ENCODE measurements at places on chromosomes 2 and 18.

GRCh38 chr2:232073026-232073425 is 111.5 kb downstream of the DIS3L2 start:
- DNase-seq, result no peak

DNA sequence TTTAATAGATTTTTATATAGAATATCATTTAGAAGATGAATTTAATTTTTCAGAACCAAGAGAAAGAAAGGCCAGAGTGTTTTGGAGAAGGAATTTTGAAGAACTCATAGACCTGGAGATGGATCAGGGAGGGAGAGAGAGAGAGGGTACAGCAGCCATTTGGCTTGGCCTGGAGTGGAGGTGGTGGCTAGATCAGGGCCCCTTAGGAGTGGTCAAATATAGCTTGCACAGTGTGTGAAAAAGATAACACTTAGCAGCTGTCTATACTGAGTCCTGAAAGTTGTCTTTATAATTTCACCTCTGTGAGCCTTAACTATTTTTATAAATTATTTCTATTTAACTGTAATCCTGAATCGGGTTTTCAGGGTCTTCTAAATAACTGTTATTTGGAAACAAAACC is 38.8 kb upstream of the ACYP2 start:
- no peak for DNase-seq

DNA sequence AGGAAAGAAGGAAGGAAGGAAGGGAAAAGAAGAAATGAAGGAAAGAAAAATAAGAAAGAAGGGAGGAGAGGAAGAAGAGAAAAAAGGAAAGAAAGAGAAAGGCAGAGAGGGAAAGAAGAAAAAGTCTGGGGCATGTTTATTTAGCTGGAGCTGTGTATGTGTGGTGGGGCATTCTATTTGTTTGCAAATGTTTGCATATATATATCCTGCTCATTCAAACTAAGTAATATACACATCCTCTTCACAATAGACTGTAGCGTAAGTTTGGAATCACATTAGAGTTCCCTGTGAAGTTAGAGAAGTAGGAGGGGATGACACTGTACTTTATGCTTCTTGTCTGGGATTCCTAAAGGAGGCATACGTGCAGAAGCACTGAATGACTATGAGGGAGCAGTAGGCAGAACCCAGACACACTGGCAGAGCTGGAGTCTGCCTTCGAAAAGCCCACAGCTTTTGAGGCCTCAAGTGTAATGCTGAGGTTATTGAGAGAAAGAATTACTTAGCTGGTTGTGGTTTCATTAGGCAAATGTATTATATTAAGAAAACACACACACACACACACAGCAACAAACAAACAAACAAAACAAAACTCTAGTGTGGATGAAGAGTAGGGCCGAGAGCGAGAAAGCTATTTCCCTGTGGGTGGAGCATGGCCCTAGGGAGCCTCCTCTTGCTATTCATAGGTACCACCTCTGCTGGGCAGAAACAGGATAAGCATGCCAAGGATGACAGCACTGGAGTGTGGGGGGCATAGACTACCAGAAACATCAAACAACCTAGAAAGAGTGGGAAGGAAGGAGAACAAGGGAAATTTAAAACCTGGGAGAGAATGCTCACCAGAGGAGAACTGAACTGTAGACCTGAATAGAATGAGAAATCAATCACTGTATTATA is 905.1 kb upstream of the NXPH2 start:
- DNase-seq, result no peak

- peak; percentile 93 for DNase-seq
These were observed 50.3 kb downstream of the ARL4C start for GRCh38 chr2:234446404-234447076.

DNA sequence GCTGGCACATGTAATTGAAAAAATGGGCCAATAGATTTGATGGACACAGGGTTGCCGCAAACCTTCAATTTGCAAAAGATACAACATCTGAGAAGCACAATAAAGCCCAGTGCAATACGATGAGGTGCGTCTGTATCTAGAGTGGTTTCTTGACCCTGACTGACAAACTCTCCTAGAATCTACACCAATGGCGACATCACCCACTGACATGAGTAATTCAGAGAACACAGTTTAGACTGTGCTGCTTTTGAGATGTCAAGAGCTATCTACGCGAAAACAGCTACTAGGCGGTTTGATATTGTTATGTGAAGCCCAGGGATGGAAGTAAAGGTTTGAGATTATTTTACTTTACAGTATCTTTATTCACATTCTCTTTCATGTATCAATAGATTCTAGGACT is 104.9 kb downstream of the EIPR1 start:
- no peak for DNase-seq

GRCh38 chr2:40240070-40240469 is 211.8 kb downstream of the SLC8A1 start:
- no peak for DNase-seq

DNA sequence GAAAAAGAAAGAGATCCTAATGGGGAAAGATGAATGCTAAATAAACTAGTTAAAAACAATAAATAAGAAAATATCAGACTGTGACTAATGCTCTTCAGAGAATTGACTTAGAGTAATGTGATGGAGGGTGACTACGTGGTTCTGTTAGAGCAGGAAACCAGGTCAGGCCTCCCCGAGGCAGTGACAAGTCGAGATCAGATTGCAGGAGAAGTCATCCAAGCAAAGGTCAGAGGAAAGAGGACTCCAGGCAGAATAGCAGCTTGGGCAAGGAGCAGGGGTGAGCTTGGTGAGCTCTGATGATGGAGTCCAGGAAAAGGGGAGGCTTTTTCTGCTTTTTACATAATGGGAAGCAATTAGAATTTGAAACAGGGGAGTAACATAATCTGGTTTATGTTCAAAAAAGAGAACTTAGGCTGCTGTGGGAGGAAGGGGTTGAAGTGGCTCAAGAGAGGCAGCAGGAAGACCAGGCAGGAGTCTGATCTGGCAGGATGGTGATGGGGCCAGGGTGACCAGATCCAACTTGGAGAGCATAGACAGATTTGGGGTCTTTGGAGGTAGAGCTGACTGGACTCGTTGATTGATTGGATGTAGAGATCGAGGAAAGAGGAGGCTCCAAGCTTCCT is 27.3 kb upstream of the ITGB6 start:
- DNase-seq, result no peak

GRCh38 chr2:59892398-59892797 is 661.1 kb downstream of the BCL11A start:
- DNase-seq, result no peak

DNA sequence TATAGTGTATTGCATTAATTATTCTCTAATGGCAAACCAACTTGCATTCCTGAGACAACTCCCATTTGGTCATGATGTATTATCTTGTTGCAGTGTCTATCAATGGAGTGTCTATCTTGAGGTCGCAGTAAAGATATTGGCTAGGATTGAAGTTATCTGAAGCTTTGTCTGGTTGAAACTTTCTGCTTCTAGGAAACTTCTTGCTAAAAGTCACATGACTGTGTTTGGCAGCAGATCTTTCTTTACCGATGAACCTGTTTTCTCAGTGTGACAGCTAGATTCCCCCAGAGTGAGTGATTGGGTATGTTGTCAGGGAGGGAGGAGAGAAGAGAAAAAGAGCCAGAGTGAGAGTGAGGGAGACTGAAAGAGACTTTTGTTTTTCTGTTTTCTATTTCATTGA is 119.6 kb downstream of the QPCT start:
- DNase-seq, result no peak

DNA sequence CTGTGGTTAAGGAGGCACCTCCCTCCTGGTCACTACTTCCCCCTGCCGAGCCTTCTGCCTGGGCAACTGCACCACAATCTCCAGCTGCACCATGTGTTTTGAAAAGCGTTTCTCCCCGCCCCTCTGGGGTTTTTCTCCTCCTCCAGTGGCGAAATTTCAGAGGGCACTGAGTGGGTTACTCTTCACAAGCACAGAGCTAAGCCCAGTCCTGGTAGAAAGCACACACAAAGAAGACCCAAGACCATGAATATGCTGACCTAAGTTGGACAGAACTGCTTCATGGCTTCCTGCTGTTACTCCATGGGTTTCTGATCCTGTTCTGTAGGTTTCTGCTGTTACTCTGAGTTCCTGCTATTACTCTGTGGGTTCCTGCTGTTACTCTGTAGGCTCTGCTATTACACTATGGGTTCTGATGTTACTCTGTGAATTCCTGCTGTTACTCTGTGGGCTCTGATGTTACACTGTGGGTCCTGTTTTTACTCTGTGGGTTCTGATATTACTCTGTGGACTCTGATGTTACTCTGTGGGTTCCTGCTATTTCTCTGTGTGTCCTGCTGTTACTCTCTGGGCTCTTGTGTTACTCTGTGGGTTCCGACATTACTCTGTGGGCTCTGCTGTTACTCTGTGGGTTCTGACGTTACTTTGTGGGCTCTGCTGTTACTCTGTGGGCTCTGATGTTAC is 216.6 kb downstream of the RTP5 start:
- DNase-seq, result no peak
